Muscle of leg (tissue), 16 donors: ENCODE measurements at places on chromosomes 12 and 14. TPM values are rescaled to one million over a fixed set of nuclear protein-coding genes. Genes with fewer than 3 reads are reported as not detected.

The ALDH1L2 gene
- total RNA-seq = 7.5 TPM

The RBP5 gene
- 0.49 TPM for total RNA-seq

The KRT75 gene
- not detected for total RNA-seq

The IFNG-AS1 gene
- 0.31 TPM for total RNA-seq

The AMN gene
- 0.58 TPM for total RNA-seq

The TPH2 gene
- total RNA-seq = not detected

The RERG gene
- total RNA-seq = 8.1 TPM

The NANOG gene
- 0.04 TPM for total RNA-seq

The HOXC4 gene
- 10.1 TPM for total RNA-seq

The AQP6 gene
- total RNA-seq = 0.13 TPM

The NRIP2 gene
- total RNA-seq = 2.3 TPM

The MANSC4 gene
- total RNA-seq = not detected
